ENCODE measurements at places on chromosomes 1 and 21.
A peak's percentile ranks its signal among the peaks of the same experiment; 100 is the strongest.

- DNase-seq, result no peak
These were observed 93.1 kb upstream of the TMPRSS2 start for GRCh38 chr21:41600961-41601572.

DNA sequence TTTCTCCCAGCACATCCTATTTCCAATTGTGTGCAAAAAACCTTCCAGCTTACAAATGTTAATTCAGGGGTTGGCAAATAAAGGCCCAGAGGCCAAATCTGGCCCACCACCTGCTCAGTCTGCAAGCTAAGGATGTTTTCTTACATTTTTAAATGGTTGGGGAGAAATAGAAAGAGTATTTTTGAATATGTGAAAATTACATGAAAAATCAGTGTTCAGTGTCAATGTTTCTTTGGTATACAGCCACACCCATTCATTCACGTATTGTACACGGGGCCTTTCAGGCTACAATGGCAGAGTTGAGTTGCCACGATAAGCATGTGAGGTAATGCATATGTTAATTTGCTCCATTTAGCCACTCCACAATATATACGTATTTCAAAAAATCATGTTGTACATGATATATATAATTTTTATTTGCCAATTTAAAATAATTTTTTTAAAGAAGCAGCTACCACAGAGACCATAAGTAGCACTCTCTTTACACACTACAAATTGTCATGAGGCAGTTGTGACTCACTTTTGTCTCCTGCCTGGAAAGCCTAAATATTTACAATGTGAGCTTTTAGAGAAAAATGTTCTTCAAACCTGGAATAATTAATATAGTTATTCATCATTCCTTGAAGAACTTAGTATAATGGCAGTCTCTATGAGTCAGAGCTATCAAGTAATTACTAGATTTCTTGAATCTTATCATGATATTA lies 189.6 kb downstream of the SMYD3 start:
- DNase-seq, result no peak

GRCh38 chr21:43961382-43961909 lies 50.7 kb upstream of the TRAPPC10 start:
- no peak for DNase-seq

DNA sequence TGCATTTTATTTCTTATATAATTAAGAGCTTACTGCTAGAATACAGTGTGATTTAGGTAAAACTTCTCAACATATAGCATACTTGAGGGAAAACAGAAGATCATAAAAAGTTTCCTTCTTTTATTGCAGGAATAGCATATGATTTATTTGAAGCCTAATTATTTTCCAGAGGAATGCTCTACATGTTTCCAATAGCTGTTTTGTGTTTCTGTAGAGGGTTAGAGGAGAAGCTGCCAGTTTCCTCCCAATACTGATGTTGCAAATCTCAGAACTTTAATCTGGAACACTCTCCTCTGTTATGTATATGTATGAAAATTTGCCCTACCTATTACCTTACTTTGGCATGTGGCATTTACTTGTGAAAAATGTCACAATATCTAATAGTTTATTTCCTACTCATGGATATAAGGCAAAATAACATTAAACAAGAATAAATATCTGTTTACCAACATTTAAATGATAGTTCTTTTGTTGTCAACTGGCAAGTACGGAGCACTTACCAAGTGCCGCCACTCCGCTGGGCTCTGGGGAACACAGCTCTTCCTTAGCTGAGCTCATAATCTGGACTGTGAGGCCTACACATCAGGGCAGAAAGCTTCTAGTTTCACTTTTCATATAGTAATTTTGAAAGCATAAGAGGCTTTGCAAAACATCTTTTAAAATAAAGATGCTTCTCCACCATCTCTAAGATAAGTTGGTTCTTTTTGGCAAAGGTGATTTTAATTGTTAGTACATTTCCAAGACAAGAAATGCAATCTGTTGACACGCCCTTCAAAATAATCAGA lies 239.8 kb upstream of the C1orf105 start:
- DNase-seq, result no peak

DNA sequence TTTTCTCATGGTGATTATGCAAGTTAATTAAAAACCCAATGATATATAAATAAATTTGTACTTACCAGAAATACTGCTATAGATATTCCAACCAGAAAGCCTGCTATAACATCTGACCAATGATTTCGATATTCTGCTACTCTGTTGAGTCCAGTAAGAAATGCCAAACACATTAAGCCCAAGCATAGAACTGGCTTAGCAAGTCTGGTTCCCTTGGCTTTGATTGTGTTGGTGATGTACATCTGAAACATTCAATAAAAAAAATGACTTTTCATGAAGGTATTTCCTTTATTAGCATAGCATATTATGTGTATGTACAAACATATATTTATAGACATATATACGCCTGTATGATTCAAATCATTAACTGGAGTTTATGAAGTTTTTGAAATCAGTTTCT lies 82.8 kb downstream of the PLPPR5 start:
- DNase-seq, result no peak

- DNase-seq, result no peak
These were observed 27.7 kb downstream of the SPATA45 start for GRCh38 chr1:212819726-212820125.

- no peak for DNase-seq
These were observed 291.8 kb upstream of the CAMK1G start for GRCh38 chr1:209291715-209292114.

- no peak for DNase-seq
These were observed 79.6 kb downstream of the ZC3H11B start for GRCh38 chr1:219533280-219533679.

GRCh38 chr1:194466706-194467105 lies 1280.3 kb upstream of the B3GALT2 start:
- DNase-seq, result no peak

GRCh38 chr1:171902527-171902926 lies 61.2 kb downstream of the DNM3 start:
- no peak for DNase-seq

DNA sequence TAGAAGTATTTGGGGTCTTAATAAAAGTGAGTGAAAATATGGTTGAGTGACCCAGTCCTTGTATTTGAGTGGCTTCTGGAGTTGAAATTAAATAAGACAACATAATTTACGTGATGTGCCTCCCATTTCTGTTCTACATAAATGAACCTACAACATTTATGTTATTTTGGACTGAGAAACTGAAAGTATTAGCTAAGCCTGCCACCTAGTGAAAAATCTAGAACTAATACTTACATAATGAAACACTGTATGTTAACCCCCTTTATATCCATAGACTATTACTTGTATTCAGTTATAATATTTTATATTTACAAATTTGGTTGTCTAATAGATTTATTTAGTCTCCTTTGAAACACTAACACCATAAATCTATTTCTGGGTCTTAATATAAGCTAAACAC lies 298.9 kb downstream of the KCNT2 start:
- no peak for DNase-seq

DNA sequence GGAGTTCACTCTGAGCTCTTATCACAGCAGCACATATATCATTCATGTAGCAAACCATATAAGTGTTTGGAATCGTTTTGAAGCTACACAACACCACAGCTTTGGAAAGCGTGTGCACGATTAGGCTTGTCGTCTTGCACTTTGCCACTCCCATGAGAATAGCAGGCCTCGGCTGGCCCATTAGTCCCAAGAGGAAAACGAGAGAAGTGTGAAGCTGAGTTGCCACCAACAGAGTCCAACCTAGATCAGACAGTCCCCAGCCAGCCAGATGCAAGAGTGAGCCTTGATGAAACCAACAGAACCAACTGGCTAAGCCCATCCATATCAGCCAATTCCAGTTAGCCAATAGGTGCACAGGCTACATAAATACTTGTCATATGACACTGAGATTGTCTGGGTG lies 238.4 kb downstream of the C1orf94 start:
- DNase-seq, result no peak

- no peak for DNase-seq
These were observed 62.2 kb downstream of the LRRC40 start for GRCh38 chr1:70143048-70143659.

- DNase-seq, result no peak
These were observed 14.5 kb downstream of the SAMD11 start for GRCh38 chr1:938088-938683.

- peak; percentile 48 for DNase-seq
These were observed at the start of gene ANKRD45 for GRCh38 chr1:173669491-173669941. Gene ANKRD45, minus strand, starts transcription at chr1:173669851. Its CDS starts 10,433 bp downstream, at chr1:173659418.

DNA sequence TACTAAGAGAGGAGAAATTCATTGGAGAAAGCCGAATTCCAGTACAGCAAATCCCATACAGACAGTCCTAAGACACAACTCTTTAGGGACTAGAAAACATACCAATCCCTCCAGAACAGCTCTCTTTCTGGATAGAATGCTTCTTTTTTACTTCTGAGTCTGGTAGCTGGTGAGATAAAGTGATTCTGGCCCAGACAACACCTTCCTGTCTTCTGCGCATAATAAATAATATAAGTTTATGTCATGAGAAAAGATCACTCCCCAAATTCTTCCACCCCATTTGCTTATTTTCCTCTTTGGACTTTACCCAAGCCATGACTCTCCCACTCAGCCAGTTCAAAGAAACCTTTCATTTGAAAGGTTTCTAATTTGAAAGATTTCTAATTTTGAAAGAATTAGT lies 98.4 kb downstream of the EDEM3 start:
- no peak for DNase-seq

- DNase-seq, result no peak
These were observed 9.7 kb downstream of the DNASE2B start for GRCh38 chr1:84407958-84408422.

- DNase-seq, result peak; percentile 35
These were observed 56.2 kb downstream of the STUM start for GRCh38 chr1:226604560-226605317.

- no peak for DNase-seq
These were observed 12.3 kb downstream of the CAPN9 start for GRCh38 chr1:230759369-230760065.

Data from iPS DF 19.7 (cell line).